ENCODE measurements at places on chromosomes 4 and X. TPM values are rescaled to one million over a fixed set of nuclear protein-coding genes. Genes with fewer than 3 reads are reported as not detected.

GRCh38 chr4:67049446-67049845 is 495.9 kb downstream of the CENPC start:
- DNase-seq = no peak
- no peak overlapping the region for H3K4me3 ChIP-seq
- no peaks in the 10 kb centered on the region for H3K27me3 ChIP-seq

DNA sequence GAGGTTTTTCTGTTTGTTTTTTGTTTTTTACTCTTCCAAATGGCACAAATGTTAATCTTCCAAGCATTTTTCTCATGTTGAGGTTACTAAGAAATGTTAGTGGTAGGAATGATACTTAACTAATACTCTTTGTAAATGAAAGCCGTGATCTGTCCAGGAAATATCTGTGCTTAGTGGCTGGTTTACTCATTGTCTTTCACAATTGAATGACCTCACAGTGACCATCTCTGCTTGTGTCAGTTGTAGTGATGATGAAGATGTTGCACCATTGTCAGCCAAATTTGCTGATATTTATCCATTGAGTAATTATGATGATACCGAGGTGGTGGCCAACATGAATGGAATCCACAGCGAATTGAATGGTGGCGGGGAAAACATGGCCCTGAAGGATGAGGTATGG is 93.5 kb downstream of the TNIP2 start:
- H3K27me3 ChIP-seq = no peaks in the 10 kb centered on the region
- no peak for DNase-seq
- peaks cover 34% of the 10 kb centered on the region for H3K36me3 ChIP-seq
- H3K27ac ChIP-seq = no peak overlapping the region

ASB9 gene
- total RNA-seq = not detected

GRCh38 chrX:130877892-130878341 is 25.1 kb downstream of the ENOX2 start:
- no peaks in the 10 kb centered on the region for H3K36me3 ChIP-seq
- no peak overlapping the region for H3K4me3 ChIP-seq
- H3K27ac ChIP-seq = no peak overlapping the region

Measured in H1 (cell line).